Immature natural killer cell (primary cell): ENCODE measurements at places on chromosomes 16 and 17.
A peak's percentile ranks its signal among the peaks of the same experiment; 100 is the strongest.

- H3K27ac ChIP-seq, result peak overlapping the region; percentile 99
- no peak for DNase-seq
- peaks cover 25% of the 10 kb centered on the region for H3K27me3 ChIP-seq
- no peaks in the 10 kb centered on the region for H3K36me3 ChIP-seq
Observed at GRCh38 chr17:43359469-43360110, 39.2 kb upstream of the ARL4D start.

DNA sequence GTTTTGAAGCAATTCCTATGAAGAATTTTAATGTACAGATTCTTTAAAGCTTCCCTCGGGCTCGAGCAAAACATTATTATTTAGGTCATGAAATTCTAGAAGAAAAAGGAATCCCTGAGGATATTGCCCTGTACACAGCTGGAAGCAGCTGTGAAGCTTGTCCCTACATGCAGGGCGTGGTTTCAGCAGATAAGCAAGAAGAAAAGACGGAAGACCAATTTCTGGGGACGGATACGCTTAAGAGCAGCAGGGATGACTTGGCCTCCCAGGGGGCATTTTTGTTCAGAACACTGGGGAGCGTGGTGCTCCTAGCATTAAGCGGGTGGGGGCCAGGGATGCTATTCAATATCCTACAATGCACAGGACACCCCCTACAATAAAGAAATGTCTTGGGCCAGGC lies 34.3 kb downstream of the LITAF start:
- H3K4me1 ChIP-seq, result peaks cover 47% of the 10 kb centered on the region
- H3K27ac ChIP-seq, result peak overlapping the region; percentile 8
- peaks cover 41% of the 10 kb centered on the region for H3K27me3 ChIP-seq
- H3K4me3 ChIP-seq, result no peak overlapping the region

- H3K4me1 ChIP-seq, result peaks cover 3% of the 10 kb centered on the region
- H3K27ac ChIP-seq, result no peak overlapping the region
- H3K4me3 ChIP-seq, result no peak overlapping the region
- H3K36me3 ChIP-seq, result peaks cover 3% of the 10 kb centered on the region
- DNase-seq, result no peak
Observed at GRCh38 chr17:78996781-78997201, 12.8 kb downstream of the CANT1 start.

DNA sequence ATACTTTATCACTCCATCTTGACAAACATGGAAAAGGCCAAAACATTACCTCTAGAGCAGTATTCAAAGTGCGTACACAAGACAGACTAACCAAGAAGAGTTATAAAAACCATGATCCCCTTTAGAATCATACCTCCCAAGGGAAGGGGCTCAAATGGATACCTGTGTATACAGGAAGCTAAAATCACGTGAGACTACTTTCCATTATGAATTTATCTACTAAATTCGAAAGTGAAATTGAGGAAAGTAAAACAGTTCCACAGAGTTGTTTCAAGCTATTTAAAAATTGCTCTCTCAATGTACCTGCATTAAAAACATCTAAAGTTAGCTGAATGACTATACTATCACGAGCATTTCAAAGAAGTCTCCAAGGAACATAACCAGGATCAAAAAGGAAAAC lies 32.7 kb downstream of the AP1G1 start:
- no peaks in the 10 kb centered on the region for H3K27me3 ChIP-seq
- H3K36me3 ChIP-seq, result peaks cover 11% of the 10 kb centered on the region
- no peak overlapping the region for H3K4me3 ChIP-seq
- DNase-seq, result no peak

- no peak overlapping the region for H3K27ac ChIP-seq
- H3K4me3 ChIP-seq, result no peak overlapping the region
- H3K4me1 ChIP-seq, result peaks cover 10% of the 10 kb centered on the region
- no peak for DNase-seq
Observed at GRCh38 chr16:79253100-79253631, 347.4 kb downstream of the MAF start.

DNA sequence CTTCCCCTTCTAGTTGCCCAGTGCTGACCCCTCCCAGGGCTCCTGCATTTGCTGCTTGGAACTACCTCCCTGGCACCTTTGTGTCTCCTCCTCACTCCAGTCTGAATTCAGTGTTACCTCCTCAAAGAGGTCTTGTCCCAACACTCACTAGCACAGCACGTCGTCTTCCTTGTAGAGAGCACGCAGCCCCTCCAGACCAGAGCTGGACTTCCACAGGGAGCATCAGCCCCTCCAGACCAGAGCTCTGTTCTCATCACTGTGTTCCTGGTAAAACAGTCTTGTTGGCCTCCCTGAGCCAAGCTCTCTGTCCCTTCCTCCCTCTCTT lies 27.8 kb upstream of the MGAT5B start:
- peaks cover 23% of the 10 kb centered on the region for H3K4me1 ChIP-seq
- H3K4me3 ChIP-seq, result peak overlapping the region; percentile 67
- DNase-seq, result no peak
- H3K27ac ChIP-seq, result no peak overlapping the region

GRCh38 chr16:68993456-68993855 lies 112.0 kb upstream of the HAS3 start:
- peaks cover 5% of the 10 kb centered on the region for H3K27me3 ChIP-seq
- H3K4me3 ChIP-seq, result no peak overlapping the region
- no peak overlapping the region for H3K27ac ChIP-seq
- no peaks in the 10 kb centered on the region for H3K4me1 ChIP-seq
- H3K36me3 ChIP-seq, result peaks cover 13% of the 10 kb centered on the region
- DNase-seq, result no peak

GRCh38 chr17:72456075-72456474 lies 335.3 kb downstream of the SOX9 start:
- no peak overlapping the region for H3K27ac ChIP-seq
- H3K4me1 ChIP-seq, result no peaks in the 10 kb centered on the region
- H3K4me3 ChIP-seq, result no peak overlapping the region
- no peak for DNase-seq
- H3K27me3 ChIP-seq, result peaks cover 2% of the 10 kb centered on the region
- no peaks in the 10 kb centered on the region for H3K36me3 ChIP-seq

DNA sequence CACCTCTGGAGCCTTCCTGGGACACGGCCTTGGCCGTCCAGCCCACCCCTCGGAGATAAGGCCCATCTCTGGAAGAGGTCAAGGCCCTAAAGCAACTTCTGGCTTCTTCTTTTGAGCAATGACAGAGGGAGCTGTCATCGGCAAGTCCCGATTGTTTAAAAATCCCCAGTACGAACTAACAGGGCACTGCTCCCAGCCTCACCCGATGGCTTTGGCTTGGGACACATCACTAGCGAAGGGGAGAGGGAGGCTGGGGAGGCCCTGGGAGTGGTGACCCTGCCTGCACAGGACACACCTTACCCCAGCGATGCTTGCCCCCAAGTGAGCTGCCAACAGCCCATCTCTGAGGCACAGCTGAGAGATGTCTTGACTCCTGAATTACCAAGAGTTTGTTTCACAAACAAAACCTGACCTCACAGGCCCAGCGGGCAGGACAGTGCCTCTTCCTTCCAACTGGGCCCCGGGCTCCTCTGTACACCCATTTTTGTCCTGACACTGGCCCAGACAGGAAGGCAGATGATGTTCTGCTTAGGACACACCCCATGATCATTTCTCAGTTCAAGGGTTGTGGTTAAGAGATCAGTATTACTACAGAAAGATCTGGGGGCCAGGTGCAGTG lies 4.8 kb downstream of the SYNGR2 start:
- H3K4me1 ChIP-seq, result peaks cover 29% of the 10 kb centered on the region
- H3K4me3 ChIP-seq, result no peak overlapping the region
- H3K27ac ChIP-seq, result peak overlapping the region; percentile 50
- no peak for DNase-seq
- H3K27me3 ChIP-seq, result peaks cover 2% of the 10 kb centered on the region

GRCh38 chr16:57403965-57404817 lies at the start of gene CCL17:
CCL17 (plus strand) TSS chr16:57404767; CDS start chr16:57413933, 9,166 bp downstream.
- H3K27me3 ChIP-seq, result peaks cover 7% of the 10 kb centered on the region
- H3K4me1 ChIP-seq, result no peaks in the 10 kb centered on the region
- no peak within 1 kb of the TSS for H3K27ac ChIP-seq
- no peaks in the 10 kb centered on the region for H3K36me3 ChIP-seq
- H3K4me3 ChIP-seq, result no peak within 1 kb of the TSS
- no peak for DNase-seq

DNA sequence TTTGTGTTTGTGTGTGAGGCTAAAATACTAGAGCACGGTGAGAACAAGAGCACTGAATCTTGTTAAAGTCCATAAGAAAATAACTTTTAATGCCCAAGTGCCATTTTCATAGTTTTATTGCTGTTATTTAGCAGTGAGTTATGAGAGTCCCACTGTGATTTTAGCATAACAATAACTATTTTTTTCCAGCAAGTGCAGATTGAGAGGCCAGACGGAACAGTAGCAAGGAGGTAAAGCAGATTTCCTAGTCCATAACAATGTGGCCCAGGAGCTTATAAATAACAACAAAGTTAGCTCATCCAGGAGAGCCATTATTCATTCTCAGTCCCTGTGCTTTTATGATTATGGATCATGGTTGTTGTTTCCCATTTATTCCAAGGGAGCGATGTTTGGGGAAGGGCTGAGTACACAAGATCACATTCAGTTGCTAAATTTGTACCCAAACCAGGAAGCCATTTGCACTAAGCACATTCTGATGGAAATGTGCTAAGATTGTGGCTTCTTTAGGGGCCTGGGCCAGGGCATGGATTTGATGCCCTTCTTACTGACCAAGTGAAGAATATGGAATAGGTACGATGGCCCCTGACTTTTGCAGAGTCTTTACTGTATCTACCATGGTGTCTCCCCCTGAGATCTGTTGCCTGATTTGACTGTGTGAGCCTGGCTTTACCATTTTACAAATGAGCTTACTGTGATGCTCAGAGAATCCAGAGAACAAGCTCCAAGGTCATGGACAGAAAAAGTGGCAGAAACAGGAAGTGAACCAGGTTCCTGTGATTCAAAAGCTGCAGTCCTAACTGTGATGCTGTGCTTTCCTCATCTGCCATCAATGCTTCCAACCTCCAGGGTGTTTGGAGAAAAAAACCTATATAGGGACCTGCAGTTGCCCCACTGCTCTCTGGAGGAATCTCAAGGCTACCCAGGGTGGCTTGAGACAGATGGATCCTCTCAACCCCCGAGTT lies 204.7 kb upstream of the HSBP1 start:
- no peaks in the 10 kb centered on the region for H3K36me3 ChIP-seq
- H3K4me1 ChIP-seq, result no peaks in the 10 kb centered on the region
- no peak overlapping the region for H3K4me3 ChIP-seq
- peaks cover 4% of the 10 kb centered on the region for H3K27me3 ChIP-seq
- DNase-seq, result no peak

DNA sequence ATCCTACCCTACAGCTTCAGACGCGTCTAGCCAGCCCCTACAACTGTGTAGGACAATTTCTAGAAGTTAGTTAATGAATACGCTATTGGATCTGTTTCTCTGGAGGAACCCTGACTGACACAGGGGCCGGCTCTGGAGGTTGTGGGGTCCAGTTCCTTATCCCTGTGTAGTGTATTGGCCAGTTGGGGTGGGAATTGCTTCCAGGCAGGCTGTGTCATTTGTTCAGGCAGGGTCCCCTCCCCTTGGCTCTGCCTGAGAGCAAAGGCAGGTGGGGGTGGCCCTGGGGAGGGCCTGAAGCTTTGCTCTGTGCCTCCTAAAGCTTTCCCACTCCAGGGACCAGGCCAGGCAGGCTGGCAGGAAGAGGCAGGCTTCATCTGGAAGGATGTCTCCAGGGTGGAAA lies 11.7 kb upstream of the CETP start:
- no peaks in the 10 kb centered on the region for H3K36me3 ChIP-seq
- no peaks in the 10 kb centered on the region for H3K27me3 ChIP-seq
- no peak overlapping the region for H3K27ac ChIP-seq
- peaks cover 15% of the 10 kb centered on the region for H3K4me1 ChIP-seq

- no peak overlapping the region for H3K27ac ChIP-seq
- peaks cover 8% of the 10 kb centered on the region for H3K36me3 ChIP-seq
- no peak for DNase-seq
- H3K27me3 ChIP-seq, result no peaks in the 10 kb centered on the region
- H3K4me1 ChIP-seq, result no peaks in the 10 kb centered on the region
Observed at GRCh38 chr17:61723183-61723582, 132.2 kb upstream of the NACA2 start.

DNA sequence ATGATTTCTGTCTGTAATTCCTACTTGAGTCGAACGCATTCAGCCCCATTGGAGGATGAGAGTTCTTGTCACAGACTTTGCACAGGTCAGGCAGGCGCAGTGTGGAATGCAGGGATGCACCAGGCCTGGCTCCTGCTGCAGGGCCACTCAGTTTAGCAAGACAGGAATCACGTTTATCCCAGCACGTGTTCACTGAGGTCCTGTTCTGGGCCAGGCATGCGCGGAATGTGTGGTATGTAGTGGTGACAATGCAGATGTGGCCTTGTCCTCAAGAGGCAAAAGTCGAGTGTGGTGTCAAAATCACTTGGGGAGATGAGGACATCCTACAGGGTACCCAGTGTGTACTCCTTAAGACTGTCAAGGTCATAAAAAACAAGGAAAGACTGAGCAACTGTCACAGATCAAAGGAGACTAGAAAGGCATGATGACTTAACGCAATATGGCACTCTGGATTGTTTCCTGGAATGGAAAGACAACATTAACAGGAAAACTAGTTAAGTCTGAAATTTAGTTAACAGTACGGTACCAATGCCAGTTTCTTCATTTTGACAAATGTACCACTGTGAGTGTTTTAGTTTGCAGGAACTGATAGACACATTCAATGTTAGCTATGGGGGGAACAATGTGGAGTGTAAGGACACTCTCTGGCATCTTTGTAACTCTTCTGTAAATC lies 121.5 kb upstream of the ADAMTS18 start:
- H3K4me3 ChIP-seq, result no peak overlapping the region
- DNase-seq, result no peak
- no peak overlapping the region for H3K27ac ChIP-seq
- H3K36me3 ChIP-seq, result no peaks in the 10 kb centered on the region

GRCh38 chr16:7227229-7227721 lies 105.4 kb upstream of the RBFOX1 start:
- no peaks in the 10 kb centered on the region for H3K36me3 ChIP-seq
- no peaks in the 10 kb centered on the region for H3K27me3 ChIP-seq
- DNase-seq, result no peak
- H3K27ac ChIP-seq, result no peak overlapping the region
- no peak overlapping the region for H3K4me3 ChIP-seq

DNA sequence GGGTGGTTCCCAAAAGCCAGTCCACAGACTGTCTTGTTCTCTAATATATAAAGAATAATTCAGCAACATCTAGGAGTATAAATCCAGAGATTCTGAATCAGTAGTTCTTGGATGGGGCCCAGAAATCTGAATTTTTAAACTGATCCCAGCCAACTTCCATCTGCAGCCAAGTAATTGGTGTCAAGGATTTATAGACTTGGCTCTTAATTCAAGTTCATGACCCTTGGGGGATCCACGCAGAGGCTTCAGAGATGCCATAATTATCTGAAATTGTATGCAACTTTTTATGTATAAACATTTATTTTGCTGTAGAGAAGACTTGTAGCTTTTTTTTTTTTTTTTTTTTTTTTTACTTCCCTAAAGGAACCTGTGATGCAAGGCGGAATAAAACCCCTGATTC lies 60.6 kb downstream of the HLF start:
- H3K27ac ChIP-seq, result no peak overlapping the region
- H3K4me3 ChIP-seq, result no peak overlapping the region
- H3K27me3 ChIP-seq, result peaks cover 7% of the 10 kb centered on the region
- no peak for DNase-seq
- no peaks in the 10 kb centered on the region for H3K4me1 ChIP-seq

- H3K4me3 ChIP-seq, result no peak overlapping the region
- peaks cover 4% of the 10 kb centered on the region for H3K36me3 ChIP-seq
- no peak for DNase-seq
- no peak overlapping the region for H3K27ac ChIP-seq
Observed at GRCh38 chr16:11134722-11135463, 121.1 kb downstream of the SOCS1 start.
